ENCODE measurements at places on chromosomes 4 and X. TPM values are rescaled to one million over a fixed set of nuclear protein-coding genes. Genes with fewer than 3 reads are reported as not detected.

The GAGE1 gene
- not detected for total RNA-seq

DNA sequence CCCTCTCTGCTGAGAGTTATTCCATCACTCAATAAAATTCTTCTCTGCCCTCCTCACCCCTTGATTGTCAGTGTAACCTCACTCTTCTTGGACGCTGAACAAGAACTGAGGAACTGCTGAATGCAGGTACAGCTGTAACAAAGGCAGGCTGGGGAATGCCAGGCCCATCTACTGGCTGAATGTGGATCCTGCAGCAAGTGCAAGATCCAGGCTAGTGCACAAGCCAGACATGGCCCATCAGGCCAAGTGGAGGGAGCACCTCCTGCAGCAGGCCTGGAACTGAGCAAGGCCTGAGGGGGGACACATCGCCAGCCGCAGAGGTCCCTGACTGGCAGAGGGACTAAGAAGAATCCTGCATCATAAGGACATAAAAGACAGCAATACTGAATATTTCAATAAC lies 411.8 kb upstream of the PCDH10 start:
- DNase-seq, result no peak

The ARHGAP36 gene
- not detected for total RNA-seq

GRCh38 chrX:1582686-1583437 lies 8.5 kb upstream of the AKAP17A start:
- DNase-seq, result no peak

The ETDB gene
- not detected for total RNA-seq

DNA sequence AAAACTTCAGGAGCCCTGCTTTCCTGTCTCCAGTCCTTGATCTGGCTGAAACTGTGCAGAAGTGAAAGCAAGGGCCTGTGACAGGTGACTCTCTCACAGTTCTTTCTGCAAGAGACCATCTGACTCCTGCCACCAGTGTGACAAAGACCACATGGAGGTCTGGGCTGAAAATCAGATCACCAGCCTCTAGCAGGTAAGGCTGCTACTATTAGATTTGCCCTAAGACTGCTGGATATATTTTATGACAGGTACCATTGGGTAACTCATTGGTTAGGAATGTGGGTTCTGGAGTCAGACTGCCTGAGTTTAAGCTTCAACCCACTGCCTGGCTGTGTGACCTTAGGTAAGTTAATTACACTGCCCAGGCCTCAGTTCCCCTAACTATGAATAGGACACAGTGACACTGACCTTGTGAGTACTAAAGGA lies 163.3 kb upstream of the SLC7A11 start:
- DNase-seq, result no peak

DNA sequence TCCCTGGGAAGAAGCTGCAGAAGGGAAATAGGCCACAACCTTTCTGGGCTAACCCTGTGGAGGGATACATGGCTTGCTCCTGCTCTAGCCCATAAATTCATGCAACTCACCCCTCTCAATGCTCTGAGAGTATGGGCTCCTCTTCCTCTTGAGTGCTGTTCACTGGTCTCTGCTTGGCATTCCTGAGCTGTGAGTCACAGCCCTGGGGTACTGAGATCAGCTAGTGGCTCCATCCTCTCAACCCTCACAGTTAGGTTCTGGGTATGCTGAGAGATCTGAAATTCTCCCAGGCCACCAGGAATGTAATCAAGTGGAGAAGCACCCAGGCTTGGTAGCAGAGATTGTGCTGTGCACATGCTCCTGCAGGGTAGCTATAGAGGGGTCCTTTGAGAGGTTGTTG lies 60.6 kb upstream of the SPANXN2 start:
- no peak for DNase-seq

The MSX1 gene
- 18.3 TPM for total RNA-seq

DNA sequence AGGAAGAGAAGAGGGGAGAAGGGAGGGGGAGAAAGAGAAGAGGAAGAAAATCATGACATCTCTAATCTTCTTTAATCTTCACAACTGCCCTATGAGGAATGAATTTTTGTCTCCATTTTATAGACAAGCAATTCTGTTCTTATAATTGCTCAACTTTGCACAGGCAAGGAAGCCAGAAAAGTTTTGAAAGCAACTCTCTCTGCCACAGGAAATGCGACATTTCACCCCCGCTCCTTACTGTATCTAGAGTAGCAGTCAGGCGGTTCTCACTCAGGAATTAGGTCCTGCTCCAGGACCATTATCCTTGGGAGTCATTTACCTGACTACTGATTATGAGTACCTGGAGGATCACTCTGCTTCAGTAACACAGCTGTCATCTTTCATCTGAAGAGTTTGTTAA lies 69.2 kb upstream of the FAM9A start:
- no peak for DNase-seq
